ENCODE measurements at places on chromosomes 2 and 18.

DNA sequence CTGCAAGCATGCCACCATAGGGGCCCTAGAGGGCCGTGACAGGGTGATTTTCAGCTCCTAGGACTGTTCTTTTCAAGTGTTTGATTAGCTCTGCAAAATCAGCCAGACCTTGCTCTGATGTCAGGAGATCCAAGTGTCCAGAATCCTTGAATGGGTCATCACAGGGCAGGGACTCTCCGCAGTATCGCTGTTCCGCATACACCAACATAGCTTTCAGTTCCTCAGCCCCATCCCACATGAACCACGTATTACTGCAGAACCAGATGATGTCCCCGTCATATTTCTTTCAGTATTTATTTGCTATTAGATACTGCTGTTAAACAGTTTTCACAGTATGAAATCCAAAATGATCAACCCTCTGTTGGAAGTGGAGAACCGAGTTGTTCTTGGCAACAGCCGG is 46.6 kb upstream of the RFX8 start:
- DNase-seq = no peak

GRCh38 chr2:217753460-217754200 is 249.2 kb downstream of the TNS1 start:
- DNase-seq = no peak

- no peak for DNase-seq
Observed at GRCh38 chr2:39497082-39497801, 60.2 kb upstream of the MAP4K3 start.

- DNase-seq = no peak
Observed at GRCh38 chr2:72913486-72914205, 3.7 kb upstream of the EMX1 start.

DNA sequence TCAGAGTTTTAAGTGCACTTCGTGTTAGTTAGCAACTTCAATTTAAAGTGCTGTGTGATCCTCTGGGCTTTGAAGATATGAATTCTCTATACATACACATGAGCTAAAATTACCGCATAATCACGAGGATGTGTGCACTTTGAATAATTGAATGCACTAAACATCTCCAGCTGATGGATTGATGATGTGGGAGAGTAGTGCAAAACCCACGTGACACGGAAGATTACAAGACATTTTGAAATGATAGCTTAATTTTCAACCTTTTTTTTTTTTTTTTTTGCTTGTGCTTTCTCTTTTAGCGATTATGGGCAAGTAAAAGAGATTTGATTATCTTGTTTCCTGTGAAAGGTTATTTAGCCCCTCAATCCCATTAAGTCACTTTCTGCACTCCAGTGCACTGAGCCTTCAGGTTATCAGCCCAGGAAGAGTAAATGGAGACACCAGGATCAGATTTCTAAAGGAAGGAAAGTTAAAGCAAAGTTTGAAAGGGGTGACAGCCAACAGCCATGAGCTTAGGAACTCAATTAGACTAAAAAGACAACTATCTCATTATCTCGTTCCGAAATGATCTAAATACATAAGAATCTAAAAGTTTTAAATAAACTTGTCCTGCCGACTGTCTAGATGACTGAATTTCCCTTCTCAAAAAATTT is 81.6 kb downstream of the CDK15 start:
- DNase-seq = no peak

DNA sequence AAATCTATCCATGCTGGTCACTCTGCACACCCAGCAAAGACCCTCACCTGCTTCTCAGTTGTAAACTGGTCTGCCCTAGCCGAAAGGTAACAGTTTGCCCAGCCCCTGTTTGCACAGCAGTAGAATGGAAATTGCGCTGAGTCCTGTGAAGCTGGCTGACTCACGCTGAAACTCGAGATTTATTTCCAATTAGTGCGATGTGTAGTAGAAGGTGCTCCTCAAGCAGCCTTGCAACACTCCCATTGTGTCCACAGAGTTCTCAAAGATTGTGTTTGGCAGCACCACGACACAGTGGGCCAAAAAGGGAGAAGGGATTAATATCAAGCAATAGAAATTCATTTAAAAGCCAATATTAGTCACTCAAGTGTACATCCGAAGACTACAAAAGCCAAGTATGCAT is 21.7 kb upstream of the APCDD1 start:
- no peak for DNase-seq

DNA sequence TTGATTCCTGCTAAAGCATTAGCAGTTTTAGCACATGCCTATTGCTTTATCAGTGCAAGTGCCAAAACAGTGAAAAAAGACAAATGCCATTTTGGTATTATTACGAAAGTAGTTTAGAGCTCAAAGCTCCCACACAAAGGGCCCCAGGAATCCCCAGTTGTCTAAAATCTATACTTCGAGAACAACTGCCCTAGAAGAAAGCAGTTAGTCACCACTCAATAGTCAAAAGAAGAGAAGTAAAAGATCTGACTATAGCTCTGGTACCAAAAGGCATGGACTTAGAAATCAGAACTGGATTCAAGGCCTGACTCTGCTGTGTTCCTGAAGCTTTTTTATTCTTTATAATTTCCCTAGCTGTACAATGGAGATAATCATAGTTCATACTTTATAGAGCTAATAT is 21.8 kb downstream of the SCN3A start:
- no peak for DNase-seq

- DNase-seq = no peak
Observed at GRCh38 chr2:84491256-84491655, 25.0 kb upstream of the DNAH6 start.

DNA sequence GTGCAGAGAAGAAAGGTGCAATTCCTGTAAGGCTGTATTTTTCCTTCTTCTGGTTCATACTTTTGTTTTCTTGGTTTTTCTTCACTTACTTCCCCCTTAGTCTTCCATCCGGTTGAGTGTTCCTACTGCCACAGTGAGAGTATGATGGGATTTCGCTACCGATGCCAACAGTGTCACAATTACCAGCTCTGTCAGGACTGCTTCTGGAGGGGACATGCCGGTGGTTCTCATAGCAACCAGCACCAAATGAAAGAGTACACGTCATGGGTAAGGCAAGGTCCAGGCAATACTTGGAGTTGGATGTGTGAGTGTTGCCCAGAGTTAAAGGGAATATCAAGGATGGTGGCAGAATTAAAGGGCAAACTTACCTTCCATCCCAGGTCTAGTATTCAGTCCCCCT is 108.0 kb downstream of the DTNA start:
- no peak for DNase-seq

- DNase-seq = no peak
Observed at GRCh38 chr18:60090170-60090569, 190.4 kb downstream of the PMAIP1 start.

DNA sequence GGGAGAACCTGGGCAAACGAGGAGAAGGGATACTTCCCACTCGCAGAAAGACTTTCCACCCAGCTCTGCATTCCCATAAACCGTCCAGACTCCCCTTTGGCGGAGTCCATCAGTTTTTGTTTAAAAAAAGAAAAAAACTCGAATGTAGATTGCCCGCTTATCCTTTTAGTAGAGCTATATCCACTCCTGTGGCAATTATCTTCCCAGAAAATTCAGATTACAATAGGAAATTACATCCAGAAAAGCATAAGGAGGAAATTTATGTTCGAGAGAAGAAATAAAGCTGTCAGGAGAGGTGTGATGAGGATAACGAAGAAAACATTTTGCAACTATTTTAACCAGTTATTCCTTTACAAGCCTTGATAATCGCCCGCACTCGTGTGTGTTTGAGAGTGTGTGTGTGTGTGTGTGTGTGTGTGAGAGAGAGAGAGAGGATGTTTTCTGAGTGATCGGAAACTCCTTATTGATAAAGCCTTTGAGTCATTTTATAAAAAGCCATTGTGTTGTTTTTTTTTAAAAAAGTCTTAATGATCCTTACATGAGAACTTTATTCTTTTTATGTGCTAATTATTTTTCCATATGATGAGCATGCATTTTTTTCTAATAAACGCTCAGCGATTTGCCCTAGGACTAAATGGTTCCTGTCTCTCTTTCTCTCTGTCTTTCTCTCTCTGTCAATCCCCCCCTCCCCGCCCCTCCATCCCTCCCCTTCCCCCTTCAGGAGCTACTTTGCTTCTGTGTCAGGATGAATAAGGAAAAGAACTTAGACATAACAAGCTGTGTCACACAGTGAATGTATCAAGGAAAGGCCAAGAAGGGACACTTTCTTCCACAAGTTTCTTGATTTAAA is 1.1 kb upstream of the PPP3R1 start:
- no peak for DNase-seq

DNA sequence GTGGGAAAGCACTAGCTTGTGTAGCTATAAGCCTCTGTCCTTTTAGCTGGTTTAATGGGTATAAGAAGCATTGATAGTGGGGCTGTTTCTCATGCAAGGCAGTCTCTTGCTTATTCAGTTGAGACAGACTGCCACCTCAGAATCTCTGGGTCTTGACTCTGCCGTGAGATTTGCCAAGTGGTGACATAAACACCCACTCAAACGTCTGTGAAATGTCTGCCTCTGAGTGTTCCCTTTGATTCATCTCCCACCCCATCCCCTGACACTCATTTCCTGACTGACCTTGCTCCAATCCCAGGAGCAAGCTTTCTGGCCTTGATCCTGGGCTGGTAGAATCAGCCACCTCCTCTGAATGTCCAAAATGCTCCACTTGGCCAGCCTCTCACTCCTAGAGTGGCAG is 141.9 kb upstream of the RBMS1 start:
- no peak for DNase-seq

GRCh38 chr2:159185401-159186130 is 100.9 kb downstream of the WDSUB1 start:
- DNase-seq = no peak

DNA sequence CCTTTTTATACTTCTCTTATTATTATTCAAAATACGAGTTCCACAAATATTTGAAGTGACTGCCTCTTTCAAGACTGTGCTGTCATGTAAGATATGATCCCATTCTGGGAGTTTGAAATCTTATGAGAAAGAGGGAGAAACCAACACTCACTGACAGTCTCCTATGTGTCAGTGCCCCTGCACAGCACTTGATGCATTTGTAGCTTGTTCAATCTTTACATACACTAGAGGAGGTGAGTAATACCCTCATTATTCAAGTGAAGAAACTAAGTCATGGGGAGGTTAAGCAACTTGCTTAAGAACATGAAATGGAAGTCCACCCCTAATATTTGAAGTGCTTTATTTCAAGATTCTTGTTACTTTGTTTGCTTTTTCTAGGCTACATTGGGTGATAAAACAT is 459.5 kb upstream of the FANCL start:
- DNase-seq = no peak

DNA sequence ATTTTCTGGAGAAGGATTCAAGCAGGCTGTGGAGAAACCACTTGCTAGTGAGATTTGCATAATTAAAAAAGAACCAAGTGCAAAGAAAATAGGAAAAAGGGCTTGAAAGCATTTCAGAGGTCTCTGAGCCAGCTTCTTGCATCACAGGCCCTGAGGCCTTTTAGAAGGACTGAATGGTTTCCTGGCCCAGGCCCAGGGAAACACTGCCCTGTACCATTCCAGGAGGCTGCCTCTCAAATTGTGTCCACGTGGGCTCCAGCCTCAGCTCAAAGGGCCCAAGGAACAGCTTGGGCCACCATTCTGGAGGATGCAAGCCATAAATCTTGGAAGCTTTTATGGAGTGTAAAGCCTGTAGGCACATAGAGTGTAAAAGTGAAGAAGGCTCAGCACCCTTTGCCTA is 523.3 kb upstream of the VRK2 start:
- DNase-seq = no peak

DNA sequence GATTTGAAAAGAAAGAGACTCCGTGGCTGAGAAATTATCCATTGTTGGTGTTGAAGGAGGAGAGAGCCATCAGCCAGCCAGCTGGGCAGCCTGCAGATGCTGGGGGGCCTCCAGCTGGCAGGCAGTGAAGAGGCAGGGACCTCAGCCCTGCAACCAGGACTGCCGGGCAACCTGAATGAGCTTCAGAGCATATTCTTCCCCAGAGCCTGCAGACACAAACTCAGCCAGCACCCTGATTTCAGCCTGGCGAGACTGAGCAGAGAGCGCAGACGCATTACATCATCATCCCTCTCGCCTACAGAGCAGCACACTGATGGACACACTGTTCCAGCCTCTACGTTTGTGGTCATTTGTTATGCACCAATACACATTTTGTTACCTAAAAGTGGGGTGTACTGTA is 150.7 kb upstream of the RAB6C start:
- DNase-seq = no peak

GRCh38 chr2:196160101-196160500 is 11.3 kb downstream of the STK17B start:
- DNase-seq = peak; percentile 71

GRCh38 chr2:127879899-127880298 is 5.9 kb downstream of the AMMECR1L start:
- no peak for DNase-seq

DNA sequence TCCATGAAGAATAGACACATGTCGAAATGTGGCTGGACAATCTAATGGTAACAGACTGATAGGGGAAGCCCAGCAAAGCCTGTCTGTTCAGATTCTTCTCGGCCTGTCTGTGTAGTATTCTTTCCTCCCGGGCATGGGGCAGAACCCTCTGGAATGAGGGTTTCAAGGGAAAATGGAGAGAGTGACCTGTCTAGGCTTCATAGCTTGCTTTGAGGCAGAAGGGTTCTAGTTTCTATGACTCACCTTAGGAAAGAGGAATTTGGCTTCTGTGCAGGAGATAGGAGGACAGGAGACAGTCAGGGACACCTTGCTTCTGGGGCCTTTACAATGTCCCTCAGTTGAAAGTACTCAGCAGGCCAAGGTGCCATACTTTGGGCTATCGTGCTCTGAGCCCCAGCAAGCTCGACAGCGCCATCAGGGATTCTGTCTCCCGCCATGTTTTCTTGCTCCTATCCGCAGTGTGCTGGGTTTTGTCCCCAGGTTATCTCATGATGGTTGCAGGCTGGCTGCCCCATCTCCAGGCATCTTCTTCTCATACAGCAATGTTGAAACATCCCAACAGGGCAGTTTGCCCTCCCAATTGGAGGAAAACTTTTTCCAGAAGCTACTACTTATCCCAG is 74.7 kb upstream of the TLK1 start:
- DNase-seq = no peak

DNA sequence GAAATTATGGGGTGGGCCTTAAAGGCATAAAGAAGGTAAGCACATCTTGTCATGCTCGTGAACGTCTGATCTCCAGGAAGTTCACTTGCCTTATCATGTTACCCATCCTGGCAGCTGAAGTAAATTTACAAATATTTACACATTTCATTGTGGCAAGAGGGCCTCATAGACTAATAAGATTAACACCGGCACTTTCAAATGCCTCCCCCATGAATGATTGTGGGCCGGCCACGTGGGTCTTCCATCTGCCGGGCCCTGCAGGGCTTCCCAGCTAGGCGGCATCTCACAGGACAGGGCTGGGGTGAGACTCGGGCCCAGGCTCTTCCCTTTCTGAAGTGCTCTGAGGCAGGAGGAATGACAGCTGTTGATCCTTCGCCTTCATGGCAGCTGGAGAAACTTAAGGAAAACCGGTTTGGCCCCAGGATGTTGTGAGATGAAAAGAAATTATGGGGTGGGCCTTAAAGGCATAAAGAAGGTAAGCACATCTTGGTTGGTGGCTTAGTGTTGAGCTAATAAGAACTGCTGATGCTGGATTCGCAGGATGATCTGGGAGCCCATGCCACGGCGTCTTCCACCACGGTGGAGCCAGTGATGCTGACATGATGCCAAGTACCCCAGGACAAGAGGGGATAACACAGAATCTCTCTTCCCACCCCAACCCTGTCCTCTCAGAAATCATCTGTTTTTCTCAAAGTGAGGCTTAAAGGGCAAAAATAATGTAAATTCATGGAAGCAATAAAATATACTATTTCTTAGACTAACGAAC is 176.3 kb downstream of the SEPTIN10 start:
- DNase-seq = no peak

GRCh38 chr2:127094509-127095366 is 12.2 kb downstream of the BIN1 start:
- DNase-seq = no peak
